AML-193 (cell line): ENCODE measurements at places on chromosomes 1 and 21.

DNA sequence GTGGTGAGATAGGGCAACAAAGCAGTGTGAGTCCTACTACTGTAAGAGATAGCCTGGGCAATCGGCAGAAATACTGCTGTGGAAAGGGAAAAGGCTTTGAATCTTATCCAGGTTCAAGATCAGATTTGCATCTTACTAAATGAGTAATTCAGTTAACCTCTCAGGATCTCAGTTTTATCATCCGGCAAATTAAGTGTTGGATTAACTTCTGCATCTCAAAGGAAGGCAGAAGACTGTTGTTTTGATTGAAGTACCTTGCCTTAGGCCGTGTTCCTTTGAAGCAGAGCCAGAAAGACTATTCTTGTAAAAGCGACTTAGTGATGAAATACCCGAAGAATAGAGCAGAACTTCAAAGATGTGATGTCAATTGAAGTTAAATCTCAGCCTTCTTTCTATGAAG, 612.9 kb upstream of the USP24 start:
- DNase-seq: no peak

DNA sequence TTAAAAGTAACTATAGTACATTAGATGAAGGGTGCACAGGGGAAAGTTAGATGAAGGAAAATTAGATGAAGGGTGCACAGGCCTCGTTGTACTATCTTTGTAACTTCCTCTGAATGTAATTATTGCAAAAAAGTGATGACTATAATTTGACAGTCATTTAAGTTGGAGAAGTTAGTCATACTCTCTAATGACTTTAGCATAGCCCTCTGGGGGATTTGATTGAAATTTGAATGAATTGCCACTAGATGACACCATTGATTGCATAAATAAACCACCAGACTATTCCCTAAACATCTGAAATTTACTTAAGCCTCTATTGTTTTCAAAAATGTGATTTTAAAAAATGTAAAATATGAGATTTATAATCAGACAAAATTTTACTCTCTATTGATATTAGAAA, 102.6 kb downstream of the TPR start:
- DNase-seq: no peak

GRCh38 chr21:41774467-41775148, 7.8 kb upstream of the RIPK4 start:
- DNase-seq: no peak

GRCh38 chr1:110612060-110612745, 6.0 kb upstream of the KCNA2 start:
- no peak for DNase-seq

DNA sequence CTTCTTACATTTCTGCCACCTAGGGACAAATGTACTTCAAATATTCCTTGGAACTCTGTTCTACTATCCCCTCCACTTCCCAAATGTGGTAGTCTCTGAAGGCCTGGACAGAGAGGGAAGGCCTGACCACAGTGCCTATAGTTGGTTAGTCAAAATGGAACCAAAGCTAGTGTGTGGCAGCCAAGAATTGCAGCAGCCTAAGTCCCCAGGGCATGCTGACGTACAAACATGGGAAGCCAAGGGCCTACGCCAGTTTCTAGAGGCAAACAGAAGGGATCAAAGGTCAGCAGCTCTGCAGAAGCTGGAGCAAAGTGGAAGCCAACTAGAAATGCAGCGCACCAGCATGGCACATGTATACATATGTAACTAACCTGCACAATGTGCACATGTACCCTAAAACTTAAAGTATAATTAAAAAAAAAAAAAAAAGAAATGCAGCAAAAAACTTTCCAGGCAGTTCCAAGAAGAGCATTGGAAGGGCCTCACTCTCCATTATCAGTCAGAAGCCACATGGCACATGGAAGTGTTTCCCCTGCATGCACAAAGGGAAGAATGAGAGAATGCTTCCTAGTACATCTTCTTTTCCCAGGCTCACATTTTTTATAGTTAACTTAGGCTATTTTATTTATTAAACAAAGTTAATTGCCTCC, 39.4 kb upstream of the GADD45A start:
- DNase-seq: no peak

GRCh38 chr1:223714849-223715603, 2.7 kb downstream of the CAPN2 start:
- no peak for DNase-seq

- DNase-seq: no peak
Measured at GRCh38 chr1:224506141-224506814, 71.7 kb upstream of the WDR26 start.

DNA sequence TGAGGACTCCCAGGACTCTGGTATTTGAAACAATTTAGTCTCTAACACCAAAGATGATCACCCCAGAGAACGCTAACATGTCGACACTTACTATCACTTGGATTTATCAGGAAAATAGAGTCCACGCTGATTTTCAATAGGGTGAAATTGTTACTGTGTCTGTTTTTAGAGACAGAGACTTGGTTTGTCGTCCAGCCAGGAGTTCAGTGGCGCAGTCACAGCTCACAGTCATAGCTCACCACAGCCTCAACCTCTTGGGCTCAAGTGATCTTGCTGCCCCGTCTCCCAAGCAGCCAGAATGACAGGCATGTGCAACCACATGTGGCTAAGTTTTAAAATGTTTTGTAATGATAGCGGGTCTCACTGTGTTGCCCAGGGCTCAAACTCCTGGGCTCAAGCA, 5.3 kb downstream of the SSU72 start:
- no peak for DNase-seq

DNA sequence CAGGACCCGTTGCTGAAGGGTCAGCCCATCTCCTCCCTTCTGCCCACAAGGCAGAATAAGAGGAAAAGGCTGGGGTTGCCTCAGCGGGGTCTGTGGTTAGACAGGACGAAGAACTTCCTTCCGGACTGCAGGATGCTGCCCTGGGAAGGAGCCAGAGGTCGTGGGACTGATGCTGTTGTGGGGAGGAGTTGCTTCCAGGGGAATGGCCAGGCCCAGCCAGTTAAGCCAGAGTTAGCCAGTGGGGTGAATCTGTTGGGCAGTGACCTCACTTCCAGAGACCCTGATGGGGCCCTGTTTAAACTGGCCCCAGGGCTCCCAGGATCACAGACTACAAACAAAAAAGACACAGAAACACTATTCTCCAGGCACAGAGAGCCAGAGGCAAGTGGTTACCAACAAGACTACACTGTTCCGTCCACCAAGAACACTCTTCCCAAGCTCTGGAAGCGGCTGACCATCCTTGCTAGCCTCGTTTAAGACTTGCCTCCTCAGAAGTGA, 13.0 kb downstream of the FAM229A start:
- DNase-seq: peak; percentile 76

DNA sequence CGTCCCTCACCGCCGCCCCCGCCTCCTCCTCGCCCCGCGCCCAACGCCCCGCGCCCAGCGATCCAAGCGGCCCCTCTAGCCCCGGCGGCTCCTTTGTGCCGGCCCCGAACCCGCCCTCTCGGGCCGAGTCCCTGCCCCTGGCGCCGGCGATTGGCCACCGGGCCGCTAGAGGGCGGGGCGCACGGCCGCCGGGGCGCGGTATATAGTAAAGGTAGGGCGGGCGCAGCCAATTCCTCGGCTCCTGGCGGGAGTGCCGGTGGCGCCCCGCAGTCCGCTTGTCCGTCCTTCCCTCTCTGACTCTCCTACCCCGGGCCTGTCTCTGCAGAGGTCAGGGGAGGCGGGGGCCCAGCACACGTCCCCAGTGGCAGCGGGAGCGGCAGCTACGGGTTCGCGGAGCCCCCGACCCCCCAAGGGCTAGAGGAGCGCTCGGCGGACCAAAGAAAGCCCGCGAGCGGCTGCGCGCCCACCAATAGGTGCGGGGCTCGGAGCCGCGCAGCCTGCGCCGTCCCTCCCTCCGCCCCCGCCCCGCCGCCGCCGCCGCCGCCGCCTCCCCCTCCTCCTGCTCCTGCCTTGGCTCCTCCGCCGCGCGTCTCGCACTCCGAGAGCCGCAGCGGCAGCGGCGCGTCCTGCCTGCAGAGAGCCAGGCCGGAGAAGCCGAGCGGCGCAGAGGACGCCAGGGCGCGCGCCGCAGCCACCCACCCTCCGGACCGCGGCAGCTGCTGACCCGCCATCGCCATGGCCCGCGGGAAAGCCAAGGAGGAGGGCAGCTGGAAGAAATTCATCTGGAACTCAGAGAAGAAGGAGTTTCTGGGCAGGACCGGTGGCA, at the start of gene ATP1B1:
Gene ATP1B1 (plus strand): TSS at position 596 of the 826 bp plus-strand sequence. CDS start 140 bp downstream, at position 736.
- peak; percentile 72 for DNase-seq

- no peak for DNase-seq
Measured at GRCh38 chr1:1612104-1612400, 3.2 kb upstream of the MIB2 start.

DNA sequence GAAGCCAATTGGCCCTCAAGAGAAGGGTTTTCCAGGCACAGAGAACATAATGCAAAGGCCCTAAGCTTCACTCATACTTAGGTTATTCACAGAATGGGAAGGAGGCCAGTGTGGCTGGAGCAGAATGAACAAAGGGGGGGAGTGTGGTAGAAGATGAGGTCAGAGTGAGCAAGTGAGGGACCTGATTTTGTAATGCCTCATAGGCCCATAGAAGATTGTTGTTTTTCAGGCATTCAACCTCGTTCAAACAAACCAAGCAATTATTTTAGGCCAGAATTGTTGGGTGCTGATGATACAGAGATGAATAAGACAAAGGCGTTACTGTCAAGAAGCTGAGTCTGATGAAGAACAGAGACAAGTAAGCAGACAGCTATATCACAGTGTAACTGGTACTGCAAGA, 54.5 kb upstream of the RAP1A start:
- DNase-seq: no peak

- DNase-seq: peak; percentile 36
Measured at GRCh38 chr1:202235856-202236837, 42.5 kb downstream of the LGR6 start.

DNA sequence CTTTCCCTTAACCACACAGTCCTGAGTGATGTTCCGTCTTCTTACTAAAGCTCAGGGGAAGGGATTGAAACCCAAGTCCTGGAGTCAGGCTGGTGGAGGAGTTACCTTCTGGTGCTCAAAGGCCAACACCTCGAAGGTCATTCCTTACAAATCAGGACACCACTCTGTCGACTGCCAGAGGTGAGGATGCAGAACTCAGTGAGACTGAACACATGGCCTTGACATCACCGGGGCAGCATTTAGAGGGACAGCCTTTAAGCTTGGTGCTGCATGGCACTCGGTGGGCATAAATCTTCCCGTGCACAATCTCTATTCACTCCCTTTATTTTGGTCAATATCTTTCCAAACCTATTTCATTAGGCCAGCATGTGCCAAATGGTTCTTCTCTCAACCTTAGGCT, 130.9 kb downstream of the ASTN1 start:
- no peak for DNase-seq

GRCh38 chr1:64172458-64172983, 30.9 kb upstream of the UBE2U start:
- no peak for DNase-seq

- DNase-seq: no peak
Measured at GRCh38 chr1:215160351-215160750, 77.8 kb downstream of the KCNK2 start.

DNA sequence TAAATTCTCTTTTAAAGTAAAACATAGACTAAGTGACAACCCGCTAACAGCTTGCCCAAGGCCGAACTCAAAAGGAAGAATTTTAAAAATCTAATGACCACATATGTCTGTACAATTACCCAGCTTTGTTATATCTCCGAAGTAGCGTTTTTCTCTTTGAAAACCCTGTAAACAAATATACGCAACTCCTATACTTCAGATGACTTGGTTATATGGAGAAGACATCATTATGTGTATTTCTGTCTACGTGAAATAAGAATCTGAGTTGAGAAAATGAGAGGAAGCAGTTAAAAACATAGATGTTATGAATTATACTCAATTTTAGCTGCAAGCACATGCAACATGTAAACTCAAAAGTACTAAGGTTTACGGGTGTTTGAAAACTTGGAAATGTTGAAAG, 2.0 kb downstream of the PBX1 start:
- no peak for DNase-seq

GRCh38 chr1:22529901-22530621, 33.2 kb upstream of the EPHA8 start:
- no peak for DNase-seq

GRCh38 chr21:25952306-25952705, 217.5 kb downstream of the GABPA start:
- DNase-seq: no peak

DNA sequence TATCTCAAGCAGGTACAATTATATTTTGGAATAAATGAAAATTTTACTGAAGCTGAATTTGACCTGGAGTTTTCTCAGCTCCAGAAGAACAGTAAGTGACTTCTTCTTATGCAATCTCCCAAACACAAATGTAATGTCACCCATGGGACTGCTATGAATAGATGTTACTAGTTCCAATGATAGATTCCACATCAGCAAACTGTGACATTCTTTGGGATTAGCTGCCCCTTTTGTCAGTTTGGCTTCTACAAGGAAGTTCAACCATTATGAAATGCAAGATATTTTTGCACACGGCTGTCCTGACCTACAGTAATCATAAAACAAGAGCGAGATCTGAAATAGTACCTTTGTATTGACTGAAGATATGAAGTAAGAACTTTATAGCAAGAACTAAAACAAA, 27.8 kb upstream of the TSNAX start:
- DNase-seq: no peak

- DNase-seq: no peak
Measured at GRCh38 chr1:53076721-53077598, 14.9 kb downstream of the PODN start.

DNA sequence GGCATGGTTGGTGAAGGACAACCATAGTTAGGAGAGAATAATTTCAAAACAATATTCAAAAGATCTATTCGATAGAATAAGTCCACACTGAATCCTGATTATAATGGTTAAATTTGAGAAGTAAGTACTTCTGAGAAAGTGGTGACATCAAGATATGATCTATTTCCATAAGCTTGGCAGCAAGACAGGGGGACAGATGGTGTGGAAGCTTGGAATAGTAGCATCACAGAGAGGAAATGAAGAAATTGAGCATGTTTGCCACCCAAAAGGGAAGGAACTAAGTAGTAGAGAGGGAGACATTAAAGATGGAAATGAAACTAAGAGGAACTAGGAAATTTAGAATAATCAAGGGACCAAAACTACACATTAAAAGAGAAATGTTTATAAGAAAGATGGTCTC, 94.5 kb downstream of the OLFM3 start:
- DNase-seq: no peak

- no peak for DNase-seq
Measured at GRCh38 chr1:36007741-36008140, 76.2 kb upstream of the TEKT2 start.

GRCh38 chr1:197472141-197472540, 204.1 kb downstream of the CRB1 start:
- DNase-seq: no peak

GRCh38 chr1:163421701-163422100, 99.9 kb downstream of the NUF2 start:
- no peak for DNase-seq

DNA sequence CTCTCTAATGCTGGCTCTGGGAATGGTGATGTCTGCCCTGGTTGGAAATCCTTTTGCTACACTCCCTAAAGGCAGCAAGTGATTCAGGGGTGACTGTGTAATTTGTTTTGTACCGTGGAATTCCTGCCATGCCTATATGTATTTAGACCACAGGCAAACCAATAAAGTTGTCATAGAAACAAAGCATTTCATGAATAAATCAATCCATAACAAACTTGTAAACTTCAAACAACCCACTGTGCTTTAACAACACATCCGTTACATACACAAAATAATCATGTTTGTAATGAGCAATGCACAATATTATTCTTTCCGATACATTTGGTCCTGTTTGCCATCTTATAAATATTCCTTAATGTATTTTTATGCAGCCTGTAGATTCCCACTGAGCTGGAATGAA, 330.3 kb upstream of the SNX7 start:
- no peak for DNase-seq
